Endothelial cell of umbilical vein (primary cell): ENCODE measurements at places on chromosomes 6 and 20. TPM values are rescaled to one million over a fixed set of nuclear protein-coding genes. Genes with fewer than 3 reads are reported as not detected.

- DNase-seq = peak; percentile 89
Observed at GRCh38 chr6:84575264-84575663, 189.1 kb downstream of the TBX18 start.

DNA sequence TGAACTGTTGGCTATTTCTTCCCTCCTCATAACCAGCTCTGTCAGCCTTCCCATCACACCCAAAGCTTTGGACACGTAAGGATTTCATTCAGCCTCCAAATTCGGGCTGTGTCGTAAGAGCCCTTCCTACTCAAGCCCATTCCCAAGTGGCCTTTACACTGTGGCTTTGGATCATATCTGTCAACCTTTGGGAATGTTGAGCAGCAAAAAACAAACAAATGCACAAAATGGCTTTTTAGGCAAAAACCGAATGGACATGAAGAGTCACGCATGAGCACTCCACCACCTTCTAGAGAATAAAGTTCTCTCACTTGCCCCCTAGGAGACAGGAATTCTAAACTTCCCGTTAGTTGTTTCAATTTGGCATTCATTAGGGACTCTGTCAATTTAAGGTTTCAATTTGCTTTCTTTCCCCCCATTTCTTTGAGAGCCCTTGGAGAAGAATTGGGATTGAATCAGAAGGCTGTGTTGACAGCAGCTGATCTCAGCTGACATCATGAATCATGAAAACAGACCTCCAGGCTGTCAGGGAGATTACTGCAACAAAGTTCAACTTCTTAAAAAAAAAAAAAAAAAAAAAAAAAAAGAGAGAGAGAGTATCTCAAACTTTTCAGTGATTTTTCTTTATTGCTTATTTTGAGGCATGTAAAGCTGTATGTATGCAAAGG, 110.3 kb downstream of the BCAS1 start:
- DNase-seq = no peak

GRCh38 chr6:32391505-32391904, 15.5 kb downstream of the BTNL2 start:
- DNase-seq = no peak

DNA sequence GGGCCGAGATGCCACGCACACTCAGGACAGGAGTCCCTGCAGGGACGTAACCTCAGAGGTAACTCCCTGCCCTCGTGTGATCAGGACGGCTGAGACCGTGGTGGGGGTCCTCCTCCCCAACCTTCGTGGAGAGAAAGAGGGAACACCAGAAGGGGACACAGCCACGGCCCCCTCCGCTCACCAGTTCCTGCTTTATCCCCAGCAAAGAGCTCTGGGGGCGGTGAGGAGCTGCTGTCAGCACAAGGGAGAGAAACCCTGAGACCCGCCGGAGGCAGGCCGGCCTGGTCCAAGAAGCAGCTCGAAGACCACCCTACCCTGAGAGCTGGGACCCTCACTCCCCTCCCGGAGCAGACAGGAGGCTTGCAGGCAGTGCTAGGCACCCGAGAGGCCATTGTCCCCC, 44.4 kb downstream of the SLC2A4RG start:
- no peak for DNase-seq

GRCh38 chr6:159913375-159913774, 22.6 kb downstream of the MAS1 start:
- DNase-seq = no peak

FGD2 gene
- not detected in 2 replicates for total RNA-seq

GRCh38 chr6:119881416-119881815, 531.9 kb upstream of the MAN1A1 start:
- DNase-seq = no peak

OLIG3 gene
- not detected in 2 replicates for total RNA-seq

- no peak for DNase-seq
Observed at GRCh38 chr6:130167655-130168054, 55.1 kb downstream of the SAMD3 start.

GRCh38 chr6:68975064-68975463, 340.0 kb downstream of the ADGRB3 start:
- no peak for DNase-seq

MOG gene
- total RNA-seq = not detected in 2 replicates

DNA sequence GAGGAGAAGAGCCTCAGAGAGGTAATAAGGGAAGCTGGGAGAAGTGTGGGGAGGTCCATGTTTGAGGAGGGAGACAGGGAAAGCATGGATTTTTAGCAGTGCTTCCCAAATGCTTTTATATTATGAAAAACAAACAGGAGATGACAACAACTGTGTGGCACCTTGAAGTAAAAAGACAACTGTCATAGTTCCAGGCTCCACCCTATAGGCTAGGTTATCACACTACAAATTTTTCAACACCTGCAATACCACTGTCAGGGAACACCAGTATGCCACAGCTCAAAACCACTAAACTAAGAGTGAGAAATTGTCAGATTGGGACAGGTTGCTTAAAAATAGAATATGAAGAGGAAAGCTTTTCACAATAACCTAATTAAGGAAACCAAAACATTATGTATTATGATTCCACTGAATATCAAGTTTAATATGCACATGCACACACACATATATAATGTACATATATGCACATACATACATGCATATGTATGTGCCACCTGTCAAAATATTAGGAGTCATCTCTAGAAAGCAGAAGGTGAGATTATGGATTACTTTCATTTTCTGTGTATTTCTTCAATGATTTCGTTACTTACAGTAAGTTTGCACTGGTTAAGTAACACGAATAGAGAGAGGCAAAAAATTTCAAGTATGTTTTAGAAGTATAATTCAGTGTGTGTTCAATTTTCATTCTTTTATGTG, 261.2 kb downstream of the PTPRK start:
- no peak for DNase-seq

GINS1 gene
- total RNA-seq = 19.4 and 26.3 TPM in 2 replicates

SLC22A7 gene
- not detected in 2 replicates for total RNA-seq

DNA sequence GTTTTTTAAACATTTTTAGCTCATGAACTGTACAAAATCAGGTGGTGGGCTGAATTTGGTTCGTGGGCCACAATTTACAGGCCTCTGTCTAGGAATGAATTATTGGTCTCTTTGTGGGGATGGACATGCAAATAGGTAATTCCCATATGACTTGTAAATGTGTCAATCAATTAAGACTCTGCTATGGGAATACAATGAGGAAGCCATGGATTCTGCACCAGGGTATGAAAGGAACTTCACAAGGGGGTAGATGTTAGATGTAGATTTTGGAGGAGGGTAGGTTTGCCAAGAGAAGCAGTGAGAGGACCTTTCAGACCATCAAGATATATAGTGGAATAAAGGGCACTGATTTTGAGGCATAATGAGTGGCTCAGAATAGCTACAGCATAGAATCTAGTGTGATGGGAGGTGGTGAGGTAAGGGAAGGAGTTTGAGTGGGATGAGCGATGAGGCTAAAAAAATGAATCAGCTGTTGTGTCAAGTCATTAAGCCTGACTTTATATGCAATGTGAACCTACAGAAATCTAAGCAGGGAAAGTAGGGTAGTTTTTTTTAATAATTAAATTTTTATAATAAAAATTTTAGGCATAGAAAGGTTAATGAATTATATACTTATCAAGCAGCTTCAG, 32.6 kb upstream of the RNF182 start:
- no peak for DNase-seq

- DNase-seq = no peak
Observed at GRCh38 chr6:136696238-136696637, 96.0 kb downstream of the MAP3K5 start.

- DNase-seq = no peak
Observed at GRCh38 chr20:15042723-15043122, 705.3 kb upstream of the FLRT3 start.

FNDC11 gene
- total RNA-seq = 0.51 and 0.71 TPM in 2 replicates
